Urinary bladder (tissue), 4 donors: ENCODE measurements at places on chromosomes 6 and 20.

DNA sequence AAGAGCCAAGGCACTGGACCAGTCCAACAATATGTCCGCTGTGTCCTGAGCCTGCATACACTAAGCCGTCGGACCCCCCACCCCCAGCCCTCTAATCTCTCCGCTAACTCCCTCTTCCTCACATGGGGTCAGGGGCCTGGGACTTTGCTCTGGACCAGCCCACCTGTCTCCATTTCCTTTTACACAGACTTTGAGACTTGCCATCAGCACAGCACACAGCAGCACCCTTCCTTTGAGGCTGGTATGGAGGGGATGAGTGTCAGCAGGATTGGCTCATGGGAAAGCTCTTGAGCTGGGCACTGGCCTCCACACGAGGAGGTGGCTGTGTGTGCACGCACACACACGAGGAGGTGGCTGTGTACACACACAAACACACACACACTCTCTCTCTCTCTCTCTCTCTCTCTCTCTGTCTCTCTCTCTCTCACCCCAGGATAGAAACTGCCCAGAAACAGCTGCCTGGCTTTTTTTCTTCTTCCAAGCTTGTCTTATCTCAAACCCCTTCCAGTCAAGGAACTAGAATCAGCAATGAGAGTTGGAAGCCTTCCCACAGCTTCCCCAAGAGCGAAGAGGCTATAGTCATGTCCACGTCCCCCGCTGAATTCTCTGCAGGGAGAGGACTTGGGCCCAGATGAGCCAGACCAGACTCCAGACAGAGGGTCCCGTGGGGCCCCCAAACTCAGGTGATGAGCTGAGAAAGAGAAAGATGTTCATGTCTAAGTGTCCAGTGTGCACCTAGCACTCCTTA, 18.6 kb downstream of the SLC9A8 start:
- DNase-seq: no peak

DNA sequence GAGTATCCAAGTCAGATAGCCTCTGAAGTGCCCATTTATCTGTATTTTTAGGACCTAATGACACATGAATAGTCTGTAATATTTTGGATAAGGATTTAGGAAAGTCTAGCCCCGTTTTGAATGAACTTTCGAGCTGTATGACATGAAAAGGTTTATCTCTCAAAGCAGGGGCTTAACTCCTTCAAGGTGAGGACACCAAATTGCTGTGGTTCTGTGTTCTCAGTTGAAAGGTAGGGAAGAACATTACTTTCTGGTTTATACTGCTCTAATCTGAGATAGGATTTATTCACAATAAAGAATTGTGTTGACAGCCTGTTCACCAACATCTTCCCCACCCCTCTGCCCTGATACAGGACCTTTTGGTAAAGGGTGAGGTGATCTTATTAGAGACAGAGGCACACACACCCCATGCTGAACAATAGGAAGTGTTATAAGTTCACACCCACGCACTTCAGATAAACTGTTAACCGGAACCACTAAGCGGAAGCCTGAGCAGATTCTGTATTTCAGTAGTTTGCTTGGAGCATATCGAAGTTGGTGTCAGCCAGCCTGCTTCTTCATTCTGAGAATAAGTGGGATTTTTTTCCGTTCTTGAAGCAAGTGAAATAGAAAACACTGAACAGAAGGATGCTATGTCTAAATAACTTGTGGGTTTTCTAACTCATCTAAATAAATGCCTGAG, 223.3 kb downstream of the TMEM242 start:
- DNase-seq: no peak

- no peak for DNase-seq
Measured at GRCh38 chr6:10778230-10778629, 30.6 kb downstream of the TMEM14B start.

GRCh38 chr6:34018026-34018425, 127.9 kb downstream of the GRM4 start:
- no peak for DNase-seq

GRCh38 chr6:112691289-112691688, 344.2 kb downstream of the RFPL4B start:
- no peak for DNase-seq

- no peak for DNase-seq
Measured at GRCh38 chr20:13147071-13147963, 73.8 kb upstream of the ISM1 start.

- no peak for DNase-seq
Measured at GRCh38 chr20:58408603-58409246, 19.7 kb downstream of the VAPB start.

DNA sequence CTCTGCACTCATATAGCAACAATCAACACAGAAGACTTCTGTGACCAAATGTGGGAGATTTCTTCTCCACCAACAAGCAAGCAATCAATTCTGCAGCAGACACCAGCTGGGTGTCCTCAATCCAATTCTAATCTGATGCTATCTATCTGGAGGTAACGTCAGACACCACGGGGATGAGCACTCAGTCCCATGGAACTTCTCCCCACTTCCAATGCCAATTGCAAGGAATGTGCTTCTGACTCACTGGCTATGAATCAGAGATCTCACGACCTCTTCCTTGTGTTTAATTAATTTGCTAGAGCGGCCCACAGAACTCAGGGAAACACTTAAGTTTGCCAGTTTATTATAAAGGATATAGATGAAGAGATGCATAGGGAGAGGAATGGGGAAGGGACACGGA, 103.5 kb upstream of the SIRPG start:
- no peak for DNase-seq

- DNase-seq: no peak
Measured at GRCh38 chr6:39879535-39879934, 54.7 kb downstream of the MOCS1 start.

GRCh38 chr20:1928154-1928553, 32.9 kb downstream of the SIRPA start:
- no peak for DNase-seq

DNA sequence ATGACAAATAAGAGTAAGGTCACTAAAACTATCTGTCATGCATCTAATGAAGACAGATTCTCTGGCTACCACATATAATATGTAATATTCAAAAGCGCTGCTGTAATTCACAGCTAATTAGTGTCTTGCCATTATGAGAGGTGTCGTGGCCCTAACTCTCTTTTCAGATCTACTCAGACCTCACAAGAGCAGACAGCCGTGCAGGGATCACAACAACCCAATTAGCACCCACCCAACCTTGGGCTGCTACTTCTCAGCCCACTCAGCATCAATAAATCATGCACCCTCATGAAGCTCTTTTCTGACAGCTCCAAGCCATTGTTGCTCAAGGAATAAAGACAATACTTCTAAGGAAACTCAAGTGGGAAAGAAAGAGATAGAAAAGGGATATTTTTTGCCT, 61.5 kb downstream of the FRK start:
- no peak for DNase-seq

DNA sequence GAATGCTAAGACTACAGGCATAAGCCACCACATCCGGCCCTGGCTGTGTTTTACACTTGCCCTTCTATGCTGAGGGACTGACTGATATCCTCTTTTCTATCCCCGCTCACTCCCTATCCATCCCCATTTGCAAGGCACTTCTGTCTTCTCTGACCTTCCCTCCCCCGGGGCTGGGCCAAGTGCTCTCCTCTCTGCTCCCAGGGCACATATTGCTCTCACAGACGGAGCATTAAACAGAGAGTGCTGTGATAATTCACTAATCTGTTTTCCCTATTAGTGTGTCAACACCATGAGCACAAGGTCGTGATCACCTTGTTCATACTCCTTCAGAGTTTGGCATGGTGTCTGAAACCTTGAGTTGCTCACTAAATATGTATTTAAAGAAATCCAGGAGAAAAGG, 9.0 kb upstream of the SLC2A12 start:
- DNase-seq: no peak

- no peak for DNase-seq
Measured at GRCh38 chr6:90573624-90574023, 13.2 kb downstream of the MAP3K7 start.

DNA sequence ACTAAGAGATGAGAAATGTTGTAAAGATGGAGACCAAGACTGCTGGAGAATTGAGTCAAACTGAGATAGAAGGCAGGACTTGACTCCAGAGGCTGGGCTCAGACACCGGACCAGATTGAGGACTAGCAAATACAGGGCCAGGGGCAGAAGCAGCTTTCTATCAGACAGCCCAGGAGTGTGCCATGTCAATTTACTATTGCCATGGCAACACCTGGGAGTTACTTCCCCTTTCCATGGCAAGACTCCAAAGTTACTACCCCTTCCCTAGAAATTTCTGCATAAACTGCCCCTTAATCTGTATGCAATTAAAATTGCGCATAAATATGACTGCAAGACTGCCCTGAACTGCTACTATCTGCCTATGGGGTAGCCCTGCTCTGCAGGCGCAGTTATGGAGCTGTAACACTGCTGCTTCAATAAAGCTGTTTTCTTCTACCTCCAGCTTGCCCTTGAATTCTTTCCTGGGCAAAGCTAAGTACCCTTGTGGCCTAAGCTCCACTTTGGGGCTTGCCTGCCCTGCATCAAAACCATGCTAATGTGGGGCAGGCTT, 90.1 kb upstream of the EDN1 start:
- DNase-seq: no peak

GRCh38 chr6:38443352-38444144, 196.2 kb downstream of the BTBD9 start:
- no peak for DNase-seq

DNA sequence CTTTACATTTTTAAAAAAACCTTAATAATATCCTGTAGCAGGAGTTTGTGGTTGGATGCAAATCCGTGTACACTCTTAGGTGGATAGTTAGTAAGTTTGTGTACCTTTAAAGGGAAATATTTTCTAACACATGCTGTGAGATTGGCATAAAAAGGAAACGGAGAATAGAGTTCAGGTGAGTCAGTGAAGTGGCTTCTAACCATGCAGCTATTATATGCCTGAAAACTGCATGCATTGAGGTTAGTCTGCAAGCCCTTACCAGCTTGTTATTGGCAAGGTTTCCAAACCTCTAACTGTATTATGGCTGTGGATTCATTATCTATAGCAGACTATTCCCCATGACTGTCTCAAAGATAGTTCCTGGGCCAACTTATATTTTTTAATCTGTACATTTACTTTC, 420.6 kb upstream of the MMS22L start:
- no peak for DNase-seq

GRCh38 chr6:82989736-82990290, 75.8 kb downstream of the UBE3D start:
- DNase-seq: no peak

DNA sequence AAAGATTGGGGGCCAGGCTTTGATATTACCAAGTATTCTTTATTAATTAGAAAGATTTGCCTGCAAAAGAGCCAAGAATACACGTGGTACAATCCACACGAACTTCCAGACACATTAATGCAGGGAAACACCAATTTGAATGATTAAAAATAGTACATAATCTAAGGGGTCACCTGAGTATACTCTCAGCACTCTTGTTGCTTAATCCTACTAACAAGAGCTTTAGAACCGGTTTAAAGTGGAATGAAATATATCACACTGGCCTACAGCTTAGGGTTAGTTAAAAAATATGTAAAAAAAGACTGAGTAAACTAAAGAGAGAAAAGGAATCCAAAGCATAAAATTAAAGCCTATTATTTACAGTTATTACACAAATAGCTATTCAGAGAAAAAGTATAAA, 49.0 kb downstream of the COL9A1 start:
- DNase-seq: no peak

- DNase-seq: no peak
Measured at GRCh38 chr20:12638633-12639312, 370.0 kb upstream of the SPTLC3 start.

DNA sequence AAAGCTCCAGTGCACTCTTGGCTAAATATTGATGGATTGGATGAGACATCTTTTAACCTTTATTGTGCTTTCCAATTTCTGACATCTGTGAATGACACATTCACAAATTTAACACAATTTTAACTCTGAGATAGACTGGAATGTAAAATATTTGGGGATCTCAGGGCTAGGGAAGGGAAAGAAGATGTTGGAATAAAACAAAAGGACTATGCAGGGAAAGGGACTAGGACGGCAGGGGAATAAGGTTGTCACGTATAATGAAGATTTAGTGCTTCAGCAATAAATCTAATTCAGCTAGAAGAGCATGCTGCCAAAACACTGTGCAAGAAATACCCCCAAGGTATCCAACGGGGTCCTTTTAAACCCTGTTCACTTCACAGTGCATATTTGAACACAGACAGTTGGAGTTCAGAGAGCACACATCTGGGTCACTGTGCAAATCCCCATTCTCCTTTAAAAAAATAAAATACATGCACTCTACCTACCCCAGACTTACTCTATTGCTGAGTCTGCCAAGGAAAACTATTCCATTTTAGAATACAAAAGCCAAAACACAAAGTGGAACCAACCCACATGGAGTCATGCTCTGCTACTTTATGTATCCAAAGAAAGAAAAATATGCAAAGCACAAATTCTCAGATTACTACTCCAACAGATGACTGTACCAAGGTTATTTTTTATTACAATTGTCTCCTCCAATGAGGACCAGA, 151.0 kb upstream of the RSPO3 start:
- no peak for DNase-seq

DNA sequence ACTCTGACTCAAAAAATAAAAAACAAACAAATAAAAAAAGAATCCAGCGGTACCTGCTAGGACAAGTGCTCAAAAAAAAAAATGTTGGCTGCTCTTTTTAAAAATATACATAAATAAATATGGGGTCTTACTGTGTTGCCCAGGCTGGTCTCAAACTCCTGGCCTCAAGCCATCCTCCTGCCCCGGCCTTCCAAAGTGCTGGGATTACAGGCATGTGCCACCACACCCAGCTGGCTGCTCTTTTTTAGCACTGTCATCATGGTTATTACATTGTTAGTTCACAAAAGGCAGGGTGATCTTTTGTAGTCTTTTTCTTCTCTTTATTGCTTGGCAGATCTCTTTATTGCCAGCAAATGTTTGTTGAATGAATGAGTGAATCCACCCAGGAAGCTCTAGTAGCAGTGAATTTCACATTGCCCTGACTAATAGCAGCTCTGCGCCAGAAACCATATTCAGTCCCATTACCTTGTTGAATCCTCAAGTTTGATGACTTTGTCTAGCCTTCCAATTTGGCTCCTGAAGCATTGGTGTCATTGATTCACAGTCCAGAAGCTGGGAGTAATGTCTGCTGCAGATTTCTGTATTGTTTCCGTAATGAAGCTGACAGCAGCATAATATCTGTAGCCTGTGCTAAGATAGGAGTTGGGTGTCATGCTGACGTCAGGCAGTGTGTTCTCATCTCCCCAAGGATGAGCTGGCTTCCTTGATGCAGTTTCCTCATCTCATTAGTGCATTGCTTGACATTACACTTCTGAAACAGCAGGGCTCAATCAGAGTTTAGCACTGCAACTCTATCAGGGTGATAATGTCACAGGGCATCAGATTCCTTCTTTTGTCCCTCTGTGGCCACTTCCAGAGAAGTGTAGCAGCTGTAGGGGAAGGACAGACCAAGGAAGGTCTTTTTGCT, 84.9 kb upstream of the TGM3 start:
- no peak for DNase-seq
